ENCODE measurements at places on chromosomes 3 and 15.

- DNase-seq = no peak
Observed at GRCh38 chr15:76791511-76791910, 113.6 kb downstream of the SCAPER start.

DNA sequence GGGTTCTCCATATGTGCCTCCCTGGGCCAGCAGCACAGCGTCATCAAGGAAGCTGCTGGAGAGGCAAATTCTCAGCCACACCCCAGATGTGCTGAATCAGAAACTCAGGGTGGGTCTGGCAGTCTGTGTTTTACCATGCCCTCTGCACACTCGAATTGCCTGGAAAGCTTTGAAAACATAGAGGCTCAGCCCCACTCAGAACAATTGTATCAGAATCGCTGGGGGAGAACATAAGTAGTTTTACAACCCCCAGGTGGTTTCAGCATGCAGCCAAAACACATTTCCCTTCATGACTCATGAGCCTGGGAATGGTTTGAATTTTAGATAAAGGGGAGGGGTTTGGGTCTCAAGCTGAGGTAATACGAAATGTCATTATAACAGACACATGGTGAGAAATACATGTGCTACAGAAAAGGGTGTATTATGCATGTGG is 9.6 kb downstream of the TGM4 start:
- no peak for DNase-seq

DNA sequence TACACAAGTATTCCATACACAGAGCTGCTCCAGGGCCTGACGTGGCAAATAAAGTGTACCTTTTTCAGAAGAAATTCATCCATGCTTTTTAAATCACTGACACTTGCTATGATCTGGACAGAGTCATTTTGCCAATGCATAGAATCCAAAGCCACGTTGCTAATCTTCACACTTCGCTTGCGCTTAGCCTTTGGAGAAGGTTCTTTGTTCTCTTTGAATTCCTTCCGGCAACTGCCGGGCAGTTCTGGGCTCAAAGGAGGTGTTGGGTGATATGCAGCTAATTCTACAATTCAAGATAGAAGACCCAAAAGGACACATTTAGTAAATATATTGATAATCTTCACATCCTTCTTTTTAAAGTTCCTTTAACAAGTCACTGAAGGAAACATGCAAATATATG is 69.9 kb downstream of the NR2E3 start:
- no peak for DNase-seq

DNA sequence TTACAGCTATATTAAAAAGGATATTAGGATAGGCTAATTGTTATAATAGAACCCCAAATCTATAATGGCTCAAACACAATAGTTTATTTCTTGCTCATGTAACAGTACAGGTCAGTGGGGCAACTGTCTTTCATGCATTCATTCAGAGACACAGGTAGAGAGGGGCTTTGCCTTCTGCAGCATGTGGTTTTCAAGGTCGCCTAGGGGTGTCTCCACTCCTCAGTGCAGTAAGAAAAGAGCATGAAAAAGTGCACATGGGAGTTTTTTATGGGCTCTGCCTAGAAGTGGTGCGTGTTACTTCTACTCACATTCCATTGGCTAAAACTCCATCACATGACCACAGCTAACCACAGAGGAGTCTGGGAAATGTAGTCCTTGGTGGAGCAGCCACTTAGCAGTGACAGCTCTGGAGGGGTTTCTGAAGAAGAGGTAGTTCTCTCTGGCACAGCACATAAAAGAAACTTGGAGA is 1.8 kb downstream of the ZBTB38 start:
- DNase-seq = peak; percentile 8

DNA sequence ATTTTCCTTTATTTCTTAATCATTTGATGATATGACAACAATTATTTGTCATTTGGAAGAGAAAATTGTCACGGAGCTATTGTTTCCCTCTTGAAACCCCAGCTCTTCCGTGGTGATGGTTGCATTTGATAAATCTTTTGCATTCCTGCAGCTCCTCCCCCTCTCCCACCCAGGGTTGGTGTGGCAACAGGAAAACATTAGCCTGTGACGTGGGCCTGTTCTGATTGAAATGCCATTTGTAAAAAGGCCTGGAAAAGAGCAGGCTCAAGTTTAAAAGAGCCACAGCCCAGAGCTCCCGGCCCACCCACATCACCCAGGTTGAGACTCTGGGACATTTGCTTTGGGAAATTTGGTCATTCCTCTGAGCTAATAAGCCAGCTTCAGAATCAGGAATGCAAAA is 282.5 kb downstream of the RPLP1 start:
- no peak for DNase-seq

- no peak for DNase-seq
Observed at GRCh38 chr3:174949523-174949922, 90.4 kb downstream of the NAALADL2 start.

GRCh38 chr15:73325191-73325861 is 43.4 kb downstream of the HCN4 start:
- no peak for DNase-seq

DNA sequence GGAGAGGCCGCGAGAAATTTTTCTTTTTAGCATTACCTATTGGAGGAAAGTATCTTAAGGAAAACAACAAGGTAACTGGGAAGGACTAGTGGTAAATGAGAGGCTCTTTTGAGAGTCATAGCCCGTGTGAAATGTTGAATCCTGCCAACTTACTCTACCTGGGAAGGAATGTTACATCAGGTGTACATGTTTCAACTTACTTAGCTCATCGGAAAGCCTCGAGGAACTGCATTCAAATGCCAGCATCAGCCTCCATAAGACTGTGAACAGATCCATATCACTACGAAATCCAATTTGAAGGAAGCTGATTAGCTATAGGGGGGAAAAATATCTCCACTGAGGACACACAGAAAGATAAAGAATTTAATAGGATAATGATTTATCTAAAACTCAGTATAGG is 72.3 kb upstream of the PDZRN3 start:
- DNase-seq = no peak

DNA sequence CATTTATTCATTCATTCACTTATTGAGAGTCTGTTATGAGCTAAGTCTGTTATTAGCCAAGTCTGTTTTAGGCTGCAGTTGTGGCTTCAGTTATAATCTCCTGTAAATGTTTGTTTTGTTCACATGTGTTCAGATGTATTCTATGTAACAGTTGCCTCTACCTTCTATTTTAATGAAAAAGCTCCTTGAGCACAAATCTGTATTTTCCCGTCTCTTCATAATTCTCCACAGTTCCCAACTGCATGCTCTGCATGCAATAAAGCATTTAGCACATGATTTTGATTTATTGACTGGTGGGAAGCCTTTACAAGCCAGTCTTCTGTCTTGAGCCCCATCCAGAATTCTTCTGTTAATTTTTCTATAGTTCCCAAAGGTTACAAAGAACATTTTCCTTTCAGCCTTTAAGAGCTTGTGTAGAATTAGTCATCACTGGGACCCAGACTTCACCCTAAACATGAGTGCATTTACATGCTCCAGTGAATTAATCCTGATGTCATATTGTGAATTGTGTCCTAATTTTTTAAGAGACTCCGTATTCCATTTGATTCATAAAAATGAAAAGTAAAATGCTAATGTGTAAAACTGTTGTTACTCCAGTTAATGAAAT is 122.3 kb upstream of the NR2E3 start:
- no peak for DNase-seq

DNA sequence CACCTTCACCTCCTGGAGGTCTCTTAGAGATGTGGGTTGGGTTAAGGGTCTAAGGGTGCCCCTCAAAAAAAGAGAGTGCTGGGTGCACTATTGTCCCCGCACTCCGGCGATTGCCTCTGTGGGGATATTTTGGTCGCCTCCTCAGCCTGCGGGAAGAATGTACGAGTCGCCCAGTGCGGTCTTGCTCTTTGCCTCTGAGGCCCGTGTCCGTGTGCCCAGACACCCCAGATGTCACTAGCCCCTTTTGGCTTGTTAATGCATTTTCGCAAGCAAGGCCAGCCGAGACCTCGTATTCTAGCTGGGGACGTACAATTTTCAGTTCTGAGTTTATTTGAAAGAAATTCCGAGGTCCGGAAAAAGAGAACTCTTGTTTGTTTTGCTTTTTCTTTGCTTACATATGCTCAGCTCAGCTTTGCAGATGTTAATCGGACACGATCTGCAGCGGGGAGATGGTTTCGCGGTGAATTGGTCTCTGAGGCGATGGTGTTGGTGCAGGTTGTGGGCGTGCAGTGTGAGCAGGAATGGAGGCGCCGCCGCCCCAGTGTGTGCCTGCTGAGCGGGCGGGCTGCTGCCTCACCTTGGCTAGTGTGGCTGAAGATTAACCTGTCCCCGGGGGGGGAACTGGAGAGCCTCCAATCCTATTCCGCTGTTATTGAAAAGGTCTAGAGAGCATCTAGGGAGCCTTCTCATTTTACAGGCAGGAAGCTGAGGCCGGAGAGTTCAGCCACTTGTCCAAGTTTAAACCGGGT is 1.4 kb downstream of the ST6GAL1 start:
- no peak for DNase-seq

DNA sequence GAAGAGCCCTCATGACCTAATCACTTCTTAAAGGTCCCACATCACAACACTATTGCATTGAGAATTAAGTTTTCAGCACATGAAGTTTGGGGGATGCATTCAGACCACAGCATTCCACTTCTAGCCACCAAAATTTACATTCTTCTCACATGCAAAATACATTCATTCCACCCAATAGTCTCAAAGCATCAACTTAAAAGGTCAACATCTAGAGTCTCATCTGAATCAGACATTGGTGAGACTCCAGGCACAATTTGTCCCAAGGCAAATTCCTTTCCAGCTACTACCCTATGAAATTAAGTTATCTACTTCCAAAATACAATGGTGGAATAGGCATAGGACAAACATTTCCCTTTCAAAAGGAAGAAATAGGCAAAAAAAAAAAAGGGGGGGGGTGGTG is 64.9 kb downstream of the PLSCR2 start:
- no peak for DNase-seq

DNA sequence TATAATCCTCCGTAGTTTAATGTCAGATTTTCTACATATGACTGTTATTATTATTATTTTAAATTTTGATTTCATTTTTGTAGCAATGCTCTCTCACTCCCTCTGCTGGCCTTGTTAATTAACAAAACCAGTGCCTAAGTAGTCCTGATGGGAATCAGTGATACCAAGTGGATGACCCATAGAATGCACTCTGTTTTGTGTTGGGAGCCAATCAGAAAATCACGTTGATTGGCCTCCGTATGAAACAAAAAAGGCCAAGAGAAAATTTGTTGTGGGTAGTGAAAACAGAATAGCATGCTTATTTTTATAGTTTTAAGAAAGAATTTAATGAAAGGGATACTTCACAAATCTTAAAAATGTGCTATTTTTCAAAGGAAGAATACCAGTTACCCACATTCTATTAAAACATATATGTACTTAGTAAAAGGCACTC is 34.4 kb upstream of the MEIS2 start:
- DNase-seq = no peak

DNA sequence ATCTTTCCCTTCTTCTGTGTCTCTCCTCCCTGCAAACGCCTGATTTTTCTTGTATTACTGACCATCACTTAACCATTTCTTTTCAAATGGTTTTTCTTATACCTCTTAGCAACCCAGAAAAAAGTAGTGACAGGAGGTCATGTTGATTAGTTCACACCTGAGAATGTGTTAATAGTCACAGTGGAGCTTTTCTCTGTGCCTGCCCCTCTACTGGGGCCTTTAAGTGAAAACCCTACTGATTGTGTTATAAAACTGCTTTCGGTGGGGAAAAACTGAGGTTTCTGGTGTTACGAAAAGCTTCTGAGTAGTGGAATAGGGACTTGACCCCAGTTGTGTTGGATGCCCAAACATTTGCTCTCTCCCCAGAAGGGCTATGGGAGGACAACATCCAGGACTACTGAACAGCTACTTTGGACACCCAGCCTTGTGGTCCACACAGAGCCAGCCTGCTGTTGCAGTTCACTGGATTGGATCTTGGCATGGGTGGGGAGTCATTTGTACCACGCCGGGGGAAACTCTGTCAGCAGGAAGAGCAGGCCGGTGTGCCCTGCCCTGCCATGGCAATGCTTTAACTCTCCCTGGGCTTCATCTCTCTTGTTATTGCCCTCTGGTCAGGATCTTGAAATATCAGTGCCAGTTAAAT is 10.3 kb downstream of the GPR87 start:
- DNase-seq = no peak

GRCh38 chr3:50606596-50606995 is 5.0 kb downstream of the CISH start:
- DNase-seq = no peak

DNA sequence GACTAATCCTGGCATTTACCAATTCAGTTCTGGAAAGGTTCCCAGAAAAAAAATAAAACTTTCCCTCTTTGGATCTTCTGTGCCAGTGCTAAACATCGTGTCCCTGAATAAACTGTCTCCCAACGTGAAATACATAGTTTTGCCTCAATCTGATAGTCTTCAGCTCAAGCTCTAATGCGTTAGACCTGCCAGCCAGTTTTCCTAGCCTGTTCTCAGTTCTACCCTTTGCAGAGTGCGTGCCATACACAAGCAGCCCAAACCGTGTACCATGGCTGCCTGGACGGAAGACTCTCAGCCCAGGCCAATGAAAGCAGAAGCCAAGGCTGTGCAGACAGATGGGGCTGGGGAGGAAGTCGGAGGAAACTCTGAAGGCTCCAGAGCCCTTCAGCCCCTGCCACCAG is 11.4 kb upstream of the OCA2 start:
- no peak for DNase-seq

- DNase-seq = no peak
Observed at GRCh38 chr3:169558371-169558770, 105.1 kb downstream of the MECOM start.

DNA sequence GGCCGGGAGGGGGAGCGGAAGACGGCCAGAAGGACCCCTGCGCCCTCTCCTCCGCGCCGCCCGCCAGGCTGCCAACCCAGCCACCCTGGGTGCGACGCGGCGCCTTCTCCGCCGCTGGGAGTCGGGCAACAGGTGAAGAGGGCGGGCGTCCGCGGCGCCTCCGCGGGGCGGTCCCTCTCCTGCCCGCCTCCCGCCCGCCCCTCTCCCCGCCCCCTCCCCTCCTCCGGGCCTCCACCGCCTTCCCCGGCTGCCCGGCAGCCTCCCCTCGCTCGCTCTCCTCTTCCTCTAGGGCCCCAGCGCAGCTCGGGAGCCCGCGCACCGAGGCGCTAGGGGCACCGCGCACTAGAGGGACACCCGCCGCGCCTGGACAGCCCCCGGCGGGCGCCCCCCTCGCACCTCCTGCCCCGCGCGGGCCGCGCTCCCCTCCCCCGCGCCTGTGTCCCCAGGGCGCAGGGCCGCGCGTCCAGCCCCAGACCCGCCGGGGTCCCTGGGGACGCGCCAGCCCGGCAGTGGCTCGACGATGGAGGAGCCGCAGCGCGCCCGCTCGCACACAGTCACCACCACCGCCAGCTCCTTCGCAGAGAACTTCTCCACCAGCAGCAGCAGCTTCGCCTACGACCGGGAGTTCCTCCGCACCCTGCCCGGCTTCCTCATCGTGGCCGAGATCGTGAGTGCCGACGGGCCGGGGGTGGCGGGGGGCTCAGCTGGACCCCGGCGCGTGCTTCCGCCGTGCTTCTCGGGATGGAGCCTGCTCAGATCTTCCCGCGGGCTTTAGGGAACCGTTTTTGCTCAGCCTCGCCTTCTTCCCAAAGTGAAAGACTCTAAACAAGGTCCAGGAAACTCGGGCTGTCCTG is at the start of gene CMTM8:
CMTM8 (plus strand) TSS at position 228 of the 854 bp plus-strand sequence; CDS start at position 521, 293 bp downstream.
- DNase-seq = peak; percentile 22
